ENCODE measurements at places on chromosomes 1 and 21.

GRCh38 chr1:90186506-90187322, 191.8 kb downstream of the ZNF326 start:
- DNase-seq: no peak

DNA sequence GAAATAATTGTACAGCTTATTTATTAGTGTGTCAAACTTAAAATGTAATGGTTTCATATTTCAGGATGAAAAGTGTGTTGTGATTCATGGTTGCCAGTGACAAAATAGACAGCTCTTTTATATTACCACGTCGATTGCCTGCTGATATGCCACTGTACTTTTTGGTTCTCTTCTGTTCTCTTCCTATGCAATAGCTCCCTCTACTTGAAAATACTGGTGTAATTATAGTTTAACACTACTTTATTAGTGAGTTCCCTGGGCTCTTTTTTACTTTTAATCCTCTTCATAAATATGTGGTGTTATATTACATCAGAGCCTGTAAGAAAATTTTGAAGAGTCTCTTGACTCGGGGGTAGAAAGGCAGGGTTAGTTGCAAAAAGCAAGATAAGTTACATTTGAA, 111.3 kb downstream of the PATJ start:
- peak; percentile 12 for DNase-seq

DNA sequence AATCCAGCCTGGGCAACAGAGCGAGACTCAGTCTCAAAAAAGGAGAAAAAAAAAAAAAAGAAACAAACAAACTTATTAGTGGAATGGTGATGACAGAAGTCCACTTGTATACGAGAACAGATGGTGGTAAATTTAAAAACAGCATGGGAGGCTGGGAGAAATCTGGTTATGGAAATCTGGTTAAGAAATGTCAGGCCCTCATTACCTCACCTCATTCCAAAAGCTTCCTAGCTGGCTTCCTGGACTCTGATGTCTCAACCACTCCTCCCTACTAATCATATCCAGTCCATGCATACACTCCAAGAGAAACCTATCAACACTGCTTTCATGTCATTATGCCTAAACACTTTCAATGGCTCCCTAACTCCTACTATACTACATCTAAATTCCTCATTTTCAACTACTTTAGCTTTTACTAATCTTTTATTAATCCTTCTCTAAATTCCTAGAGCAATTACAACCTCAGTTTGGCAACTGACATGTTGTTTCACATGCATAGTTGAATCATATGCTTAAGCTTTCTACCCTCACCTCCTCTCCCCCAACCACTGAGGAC, 52.9 kb downstream of the FOXJ3 start:
- DNase-seq: no peak

DNA sequence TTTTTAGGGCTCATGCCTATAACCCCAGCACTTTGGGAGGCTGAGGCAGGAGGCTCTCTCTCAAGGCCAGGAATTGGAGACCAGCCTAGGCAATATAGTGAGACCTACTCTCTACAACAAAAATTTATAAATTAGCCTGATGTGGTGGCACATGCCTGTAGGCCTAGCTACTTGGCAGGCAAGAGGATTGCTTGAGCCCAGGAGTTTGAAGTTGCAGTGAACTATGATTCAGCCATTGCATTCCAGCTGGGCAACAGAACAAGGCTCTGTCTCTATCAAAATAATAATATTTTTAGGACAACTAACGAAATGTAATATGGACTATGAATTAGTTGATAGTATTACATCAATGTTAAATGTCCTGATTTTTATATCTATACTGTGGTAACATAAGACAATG, 68.8 kb upstream of the ARID1A start:
- no peak for DNase-seq

- no peak for DNase-seq
Measured at GRCh38 chr1:70674941-70675685, 264.0 kb downstream of the CTH start.

DNA sequence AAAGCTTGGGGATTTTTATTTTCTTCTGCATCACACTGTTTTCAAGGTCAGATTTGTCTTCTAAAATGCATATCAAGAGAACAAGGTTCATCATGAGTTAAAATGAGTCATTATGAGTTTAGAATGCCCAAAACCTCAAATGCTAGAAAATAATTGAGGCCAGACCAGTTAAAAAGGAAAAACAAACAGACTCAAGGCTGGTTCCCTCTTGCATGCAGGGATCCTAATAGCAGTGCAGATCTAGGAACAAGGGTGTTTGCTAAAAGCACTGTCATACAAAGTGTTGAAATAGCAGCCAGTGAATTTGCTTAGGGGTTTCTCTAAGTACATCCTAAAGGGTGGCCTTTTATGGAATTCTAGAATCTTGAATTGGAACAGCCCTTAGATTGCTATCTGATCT, 15.3 kb downstream of the BEND5 start:
- no peak for DNase-seq

DNA sequence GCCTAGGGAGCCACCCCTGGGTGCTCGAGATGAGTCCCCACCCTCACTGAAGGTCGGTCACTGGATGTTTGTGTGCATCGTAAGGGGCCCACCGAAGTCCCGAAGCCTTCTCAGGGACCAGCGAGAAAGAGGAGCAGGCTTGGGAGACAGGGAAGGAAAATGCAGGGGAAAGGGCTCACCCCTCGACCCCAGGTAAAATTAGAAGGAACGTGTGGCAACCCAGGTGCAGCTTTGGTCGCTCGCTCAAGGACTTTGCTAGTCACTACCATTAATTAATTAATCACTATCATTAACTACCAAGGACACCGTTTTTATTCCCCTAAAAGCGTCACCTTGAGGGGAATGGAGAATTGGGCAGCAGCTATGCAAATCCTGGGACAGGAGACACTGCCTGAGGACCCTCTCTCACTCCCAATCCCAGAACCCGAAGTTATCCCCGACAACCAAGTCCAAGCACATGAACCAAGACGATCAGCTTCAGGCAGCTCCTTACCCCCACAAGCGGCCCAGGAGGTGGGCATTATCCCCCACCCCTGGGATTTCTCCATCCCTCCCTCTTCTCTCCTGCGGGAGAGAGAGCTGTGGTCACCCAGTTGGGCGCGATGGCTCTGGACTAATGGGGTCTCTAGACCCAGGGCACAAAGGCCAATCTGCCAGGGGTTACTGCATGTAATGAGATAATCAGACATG, 4.2 kb upstream of the SIM2 start:
- no peak for DNase-seq

Measured in renal pelvis (tissue), 12 donors.